ENCODE measurements at places on chromosomes 5 and 9.

DNA sequence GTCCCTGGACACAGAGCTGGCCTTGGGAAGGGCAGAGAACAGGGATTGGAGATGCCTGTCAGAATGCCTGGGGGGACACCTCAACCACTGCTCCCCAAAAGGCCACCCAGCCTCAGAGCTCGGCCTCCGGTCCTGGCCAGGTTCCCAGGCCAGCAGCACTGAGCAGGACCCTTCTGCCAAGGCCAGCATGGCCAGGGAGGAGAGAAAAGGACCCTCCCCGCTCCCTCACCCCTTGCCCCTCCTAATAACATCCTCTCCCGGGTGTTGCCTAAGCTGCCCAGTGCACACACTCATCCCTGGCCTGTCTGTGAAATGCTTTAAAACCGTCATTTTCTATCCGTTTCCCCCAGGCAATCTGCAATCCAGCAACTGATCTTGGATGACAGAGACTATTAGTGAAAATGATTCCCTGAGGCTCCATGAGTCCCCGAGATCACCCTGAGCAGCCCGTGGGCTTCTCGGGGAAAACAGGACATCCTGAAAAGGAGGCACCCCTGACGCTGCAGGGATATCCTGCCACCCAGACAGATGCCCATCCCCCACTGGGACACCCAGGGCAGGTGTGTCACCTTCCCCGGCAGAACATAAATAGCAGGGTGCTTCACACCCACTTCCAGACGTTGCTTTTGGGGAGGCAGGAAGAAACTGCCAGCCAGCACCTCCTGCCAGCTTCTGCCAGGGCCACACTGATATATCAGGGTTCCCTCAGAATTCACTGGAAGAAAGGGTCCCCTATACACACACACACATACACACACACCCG lies 75.3 kb downstream of the ADAMTS2 start:
- no peaks in the 10 kb centered on the region for H3K27me3 ChIP-seq
- H3K36me3 ChIP-seq: no peaks in the 10 kb centered on the region
- DNase-seq: no peak
- H3K4me3 ChIP-seq: no peak overlapping the region
- H3K27ac ChIP-seq: no peak overlapping the region
- H3K4me1 ChIP-seq: no peaks in the 10 kb centered on the region

- no peak overlapping the region for H3K27ac ChIP-seq
- H3K4me3 ChIP-seq: no peak overlapping the region
- no peaks in the 10 kb centered on the region for H3K4me1 ChIP-seq
- no peaks in the 10 kb centered on the region for H3K36me3 ChIP-seq
- no peak for DNase-seq
Observed at GRCh38 chr5:158923799-158924551, 175.7 kb downstream of the EBF1 start.

GRCh38 chr5:156219483-156220005 lies 107.4 kb upstream of the SGCD start:
- no peak overlapping the region for H3K27ac ChIP-seq

GRCh38 chr5:57432876-57433275 lies 49.7 kb downstream of the ACTBL2 start:
- H3K4me3 ChIP-seq: no peak overlapping the region
- H3K27ac ChIP-seq: no peak overlapping the region
- DNase-seq: no peak
